Peyer's patch (tissue), 4 donors: ENCODE measurements at places on chromosomes 13 and 19. TPM values are rescaled to one million over a fixed set of nuclear protein-coding genes. Genes with fewer than 3 reads are reported as not detected.

Gene CCDC159
- 157 TPM for total RNA-seq

Gene SLITRK6
- total RNA-seq: 17.3 TPM

Gene CABP5
- not detected for total RNA-seq

Gene C19orf38
- 20.6 TPM for total RNA-seq

Gene VAV1
- total RNA-seq: 7.4 TPM

DNA sequence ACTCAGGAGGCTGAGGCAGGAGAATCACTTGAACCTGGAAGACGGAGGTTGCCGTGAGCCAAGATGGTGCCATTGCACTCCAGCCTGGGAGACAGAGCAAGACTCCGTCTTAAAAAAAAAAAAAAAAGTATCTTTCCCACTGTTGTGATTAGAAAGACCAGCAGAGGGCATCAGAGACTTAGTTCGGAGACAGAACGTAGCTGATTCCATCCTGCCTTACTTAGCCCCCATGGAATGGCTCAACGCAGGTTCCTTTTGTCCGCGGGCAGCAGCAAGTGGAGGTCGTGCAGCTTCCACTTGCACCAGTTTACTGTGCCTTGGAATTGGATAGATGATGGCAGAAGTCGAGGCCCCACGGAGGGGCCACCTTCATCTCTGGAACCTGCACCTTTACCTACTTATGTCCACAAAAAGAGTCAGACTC, 8.1 kb downstream of the TIMM29 start:
- no peak overlapping the region for H3K4me3 ChIP-seq
- no peaks in the 10 kb centered on the region for H3K27me3 ChIP-seq
- H3K36me3 ChIP-seq: no peaks in the 10 kb centered on the region

DNA sequence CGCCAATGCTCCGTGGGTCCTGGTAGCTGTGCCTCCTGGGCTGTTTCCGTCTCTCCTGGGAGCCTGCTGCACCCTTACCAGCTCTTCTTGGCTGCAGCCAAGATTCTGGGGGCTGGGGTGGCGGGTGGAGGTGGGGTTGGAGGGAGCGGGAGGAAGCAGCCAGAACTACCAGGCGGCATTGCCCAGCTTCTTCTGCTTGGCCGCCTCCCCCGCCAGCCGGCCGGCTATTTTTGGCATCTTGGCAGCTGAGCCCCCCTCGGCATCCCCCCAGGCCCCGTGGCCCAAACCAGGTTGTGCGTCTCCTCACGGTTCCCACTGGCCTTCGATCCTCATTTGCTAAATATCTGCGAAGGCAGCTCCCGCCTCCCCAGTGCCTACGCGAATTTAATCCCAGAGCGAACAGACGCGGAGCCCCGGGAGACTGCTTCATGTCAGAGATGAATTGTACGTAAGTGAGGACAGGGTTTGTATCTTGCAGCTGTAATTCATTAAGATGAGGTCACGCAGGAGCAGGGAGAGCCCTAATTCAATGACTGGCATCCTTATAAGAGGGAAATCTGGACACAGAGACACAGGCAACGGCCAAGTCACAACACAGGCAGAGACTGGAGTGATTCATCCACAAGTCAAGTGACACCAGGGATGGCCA, 12.8 kb upstream of the PEAK3 start:
- peaks cover 19% of the 10 kb centered on the region for H3K27me3 ChIP-seq
- H3K36me3 ChIP-seq: no peaks in the 10 kb centered on the region
- DNase-seq: no peak
- no peak overlapping the region for H3K4me3 ChIP-seq
- H3K27ac ChIP-seq: peak overlapping the region; percentile 43
- peaks cover 33% of the 10 kb centered on the region for H3K4me1 ChIP-seq

DNA sequence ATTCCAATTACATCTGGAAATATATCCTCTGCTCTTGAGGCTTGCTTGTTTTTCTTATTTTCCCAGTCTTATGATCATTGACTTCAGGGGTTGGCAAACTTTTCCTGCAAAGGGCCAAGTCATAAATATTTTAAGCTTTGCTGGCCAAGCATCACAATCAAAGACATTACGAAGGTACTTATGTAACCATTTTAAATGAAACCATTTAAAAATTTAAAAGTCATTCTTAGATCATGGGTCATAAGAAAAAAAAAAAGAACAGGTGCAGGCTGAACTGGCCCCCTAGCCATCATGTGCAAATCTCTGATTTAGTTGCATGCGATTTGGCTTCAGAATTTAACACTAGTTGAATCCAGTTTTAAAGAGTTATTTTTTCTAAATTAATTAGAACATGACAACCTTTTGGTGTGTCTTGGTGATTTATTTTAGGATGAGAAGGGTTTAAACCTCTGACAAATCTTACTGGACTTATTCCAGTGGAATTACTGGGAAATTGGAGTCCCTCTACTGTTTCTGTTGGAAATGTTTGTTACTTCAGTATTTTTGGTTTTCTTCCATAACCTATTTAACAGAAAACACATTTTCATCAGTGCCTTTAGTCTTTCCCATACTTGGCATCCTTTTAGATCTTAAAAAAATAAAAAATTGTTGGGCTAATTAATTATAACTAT, 148.1 kb downstream of the NHLRC3 start:
- no peak overlapping the region for H3K4me3 ChIP-seq

GRCh38 chr13:28890712-28891111, 70.6 kb downstream of the MTUS2 start:
- no peak for DNase-seq
- no peaks in the 10 kb centered on the region for H3K27me3 ChIP-seq
- no peak overlapping the region for H3K27ac ChIP-seq
- H3K4me3 ChIP-seq: no peak overlapping the region

DNA sequence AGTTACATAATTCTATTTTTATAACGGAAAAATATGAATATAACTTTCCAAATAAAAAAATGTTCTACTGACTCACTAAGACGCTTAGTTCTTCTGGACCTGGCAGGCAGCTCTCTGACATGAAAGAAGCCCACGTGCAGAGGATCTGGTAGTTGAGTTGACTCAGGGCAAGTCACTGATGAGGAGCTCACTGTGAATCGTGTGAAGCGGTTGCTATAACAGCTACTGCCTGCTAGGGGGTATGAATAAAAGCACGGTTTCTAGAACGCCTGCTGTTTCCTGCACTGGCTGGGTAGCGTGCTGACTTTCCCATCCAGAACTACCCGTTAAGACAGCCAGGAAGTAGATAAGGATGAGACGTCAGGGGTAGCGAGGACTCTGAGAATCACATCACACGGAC, 54.7 kb upstream of the WASF3 start:
- DNase-seq: no peak
- H3K27ac ChIP-seq: no peak overlapping the region
- H3K36me3 ChIP-seq: no peaks in the 10 kb centered on the region
- no peak overlapping the region for H3K4me3 ChIP-seq
- H3K4me1 ChIP-seq: no peaks in the 10 kb centered on the region
- no peaks in the 10 kb centered on the region for H3K27me3 ChIP-seq

- peak overlapping the region; percentile 76 for H3K4me3 ChIP-seq
- H3K4me1 ChIP-seq: peaks cover 22% of the 10 kb centered on the region
- H3K27ac ChIP-seq: peak overlapping the region; percentile 83
- no peaks in the 10 kb centered on the region for H3K27me3 ChIP-seq
- peak; percentile 19 for DNase-seq
Measured at GRCh38 chr19:36113894-36114720, 568 bp downstream of the POLR2I start.

- peak; percentile 22 for DNase-seq
- peaks cover 5% of the 10 kb centered on the region for H3K4me1 ChIP-seq
- H3K36me3 ChIP-seq: peaks cover 71% of the 10 kb centered on the region
- H3K4me3 ChIP-seq: no peak overlapping the region
Measured at GRCh38 chr19:39363901-39364457, 21.8 kb downstream of the SAMD4B start.

DNA sequence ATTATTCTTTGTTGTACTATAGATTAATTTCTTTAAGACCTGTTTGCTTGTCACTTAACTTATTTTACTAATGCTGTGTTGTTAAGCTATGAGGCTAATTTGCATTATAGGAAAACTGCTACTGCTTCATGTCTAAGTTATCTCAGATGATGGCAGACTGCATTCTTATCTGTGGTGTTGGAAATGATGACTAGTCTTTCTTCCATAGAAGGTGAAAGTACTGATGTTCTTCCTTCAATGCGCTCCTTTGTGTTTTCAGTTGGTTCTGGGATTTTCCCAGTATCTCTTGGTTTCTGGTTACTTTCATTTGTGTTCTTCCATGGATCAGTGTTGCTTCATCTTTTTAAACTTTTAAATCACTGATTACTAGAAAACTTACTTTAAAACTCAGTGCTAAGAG, 46.9 kb downstream of the TPP2 start:
- peaks cover 81% of the 10 kb centered on the region for H3K36me3 ChIP-seq
- H3K4me1 ChIP-seq: no peaks in the 10 kb centered on the region
- no peak overlapping the region for H3K27ac ChIP-seq
- DNase-seq: no peak

DNA sequence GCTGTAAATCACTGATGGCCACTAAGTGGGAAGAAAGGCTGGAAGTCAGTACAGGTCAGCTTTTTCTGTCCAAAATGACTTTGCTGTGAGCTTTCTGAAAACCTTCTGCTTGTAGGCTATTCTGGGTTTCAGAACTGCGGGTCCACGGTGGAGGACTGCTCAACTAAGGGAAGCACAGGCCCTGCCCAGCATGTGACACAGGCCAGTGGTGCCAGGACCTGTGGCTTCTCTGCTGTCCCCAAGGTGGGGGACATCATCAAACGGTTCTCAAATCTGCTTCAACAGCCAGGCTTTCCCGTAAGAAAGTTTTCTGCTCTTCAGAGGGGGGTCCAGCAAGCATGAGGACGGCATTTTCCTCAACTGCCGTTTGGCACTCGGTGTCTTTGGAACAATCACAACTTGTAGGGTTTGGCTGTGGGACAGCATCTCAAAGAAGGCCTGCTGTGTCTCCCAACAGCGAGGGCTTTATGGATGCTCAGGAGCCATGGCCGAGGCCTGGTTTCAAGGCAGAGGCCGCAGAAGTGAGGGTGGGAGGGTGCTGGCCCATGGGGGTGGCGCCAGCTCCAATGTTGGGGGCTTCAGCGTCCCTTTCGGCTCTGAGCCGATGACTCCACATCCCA, 3.8 kb downstream of the SGTA start:
- no peak for DNase-seq
- no peaks in the 10 kb centered on the region for H3K36me3 ChIP-seq
- no peaks in the 10 kb centered on the region for H3K4me1 ChIP-seq
- H3K4me3 ChIP-seq: no peak overlapping the region
- H3K27ac ChIP-seq: no peak overlapping the region

GRCh38 chr13:62250501-62251201, 835.0 kb upstream of the PCDH20 start:
- H3K36me3 ChIP-seq: no peaks in the 10 kb centered on the region
- DNase-seq: no peak
- no peaks in the 10 kb centered on the region for H3K27me3 ChIP-seq
- H3K27ac ChIP-seq: no peak overlapping the region

DNA sequence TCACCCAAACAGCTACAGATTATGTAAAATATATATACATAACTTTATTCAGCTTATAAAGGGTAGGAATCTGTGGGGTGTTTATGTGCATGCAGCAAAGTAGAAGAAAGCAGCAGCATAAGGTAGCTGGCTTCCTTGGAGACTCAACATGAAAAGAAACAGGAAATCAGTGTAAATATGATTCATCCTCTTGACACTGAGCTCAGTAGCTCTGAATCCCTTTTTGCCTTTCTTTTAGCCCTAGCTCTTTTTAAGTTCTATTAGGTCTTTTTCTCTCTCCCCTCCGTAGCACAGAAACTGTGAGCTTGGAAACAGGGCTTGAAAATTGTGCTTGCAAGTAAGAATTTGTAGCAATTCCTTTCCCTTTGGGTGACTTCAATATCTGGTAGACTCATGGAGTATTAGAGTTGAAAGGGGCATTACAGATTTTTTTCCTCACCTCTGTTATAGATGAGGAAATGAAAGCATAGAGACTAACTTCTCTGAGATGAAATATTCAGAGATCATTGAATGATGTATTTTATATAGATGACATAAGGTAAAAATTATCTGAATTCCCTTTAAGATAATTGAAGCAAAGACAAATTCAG, 314.4 kb downstream of the PCDH9 start:
- no peak overlapping the region for H3K4me3 ChIP-seq
- no peak for DNase-seq
- no peak overlapping the region for H3K27ac ChIP-seq
- no peaks in the 10 kb centered on the region for H3K4me1 ChIP-seq
- H3K27me3 ChIP-seq: no peaks in the 10 kb centered on the region

DNA sequence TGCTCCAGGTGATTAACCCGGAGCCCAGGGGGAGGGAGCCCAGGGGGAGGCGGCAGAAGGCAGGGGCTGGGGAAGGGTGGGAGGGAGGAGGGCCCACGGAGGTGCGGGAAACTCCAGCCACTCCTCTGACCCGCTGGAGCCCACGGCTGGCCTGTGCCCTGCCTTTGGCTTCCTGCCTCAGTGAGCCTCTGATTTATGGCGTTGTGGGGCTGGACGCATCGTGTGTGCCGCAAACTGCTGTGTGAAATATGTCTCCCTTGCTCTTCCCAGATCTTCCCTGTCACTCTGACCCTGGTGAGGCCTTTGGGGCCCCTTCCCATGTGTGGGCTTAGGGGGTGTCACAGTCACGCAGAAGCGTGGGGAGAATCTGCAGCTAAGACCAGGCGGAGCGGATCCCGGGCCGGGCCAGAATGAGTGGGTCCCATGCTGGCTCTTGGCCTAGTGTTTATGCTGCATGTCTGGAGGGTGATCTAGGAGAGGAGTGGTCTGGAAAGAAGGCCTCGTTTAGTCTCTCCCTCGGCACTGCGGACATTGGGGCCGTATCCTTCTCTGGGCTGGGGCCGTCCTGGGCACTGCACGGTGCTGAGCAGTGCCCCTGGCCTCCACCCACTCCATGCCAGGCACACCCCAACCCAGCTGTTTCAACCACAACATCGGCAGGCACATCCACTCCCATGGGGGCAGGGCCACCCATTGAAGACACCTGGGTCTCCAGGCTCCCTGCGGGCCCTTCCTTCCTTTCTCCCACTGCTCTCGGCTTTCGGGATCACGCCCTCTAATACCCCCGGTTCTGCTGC, 123.0 kb downstream of the KDM4B start:
- H3K36me3 ChIP-seq: no peaks in the 10 kb centered on the region
- no peaks in the 10 kb centered on the region for H3K27me3 ChIP-seq
- no peak overlapping the region for H3K4me3 ChIP-seq
- no peak for DNase-seq
- H3K27ac ChIP-seq: no peak overlapping the region
- peaks cover 10% of the 10 kb centered on the region for H3K4me1 ChIP-seq

DNA sequence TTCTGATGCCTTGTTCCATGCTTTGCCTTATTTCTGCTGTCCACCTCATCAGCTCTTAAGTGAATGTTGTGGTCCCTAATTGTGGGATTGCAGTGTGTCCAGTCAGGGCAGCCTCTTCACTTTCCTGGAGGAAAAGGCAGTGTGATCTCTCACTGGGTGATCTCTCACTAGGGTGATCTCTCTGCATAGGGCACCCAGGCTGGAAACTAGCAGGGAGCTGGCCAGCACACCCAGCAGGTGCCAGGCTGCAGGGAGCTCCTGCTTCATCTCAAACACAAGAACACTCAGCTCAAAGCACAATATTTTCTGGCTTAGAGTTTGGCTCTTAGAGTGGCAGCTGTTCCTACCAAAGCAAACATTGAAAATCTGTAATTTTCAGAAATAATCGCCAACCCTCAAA, 36.5 kb upstream of the TSHZ3 start:
- no peak overlapping the region for H3K27ac ChIP-seq
- no peak for DNase-seq
- no peaks in the 10 kb centered on the region for H3K36me3 ChIP-seq

- no peak overlapping the region for H3K4me3 ChIP-seq
- H3K27me3 ChIP-seq: no peaks in the 10 kb centered on the region
- no peaks in the 10 kb centered on the region for H3K4me1 ChIP-seq
Measured at GRCh38 chr13:20826301-20826700, 52.5 kb upstream of the EEF1AKMT1 start.
